ENCODE measurements at places on chromosomes 1 and 21. TPM values are rescaled to one million over a fixed set of nuclear protein-coding genes. Genes with fewer than 3 reads are reported as not detected.

The SAMSN1 gene
- 7.4 TPM for total RNA-seq

The CASQ1 gene
- total RNA-seq = not detected

The PLEKHN1 gene
- total RNA-seq = not detected

The TMEM9 gene
- total RNA-seq = 190 TPM

The FAM72D gene
- total RNA-seq = not detected

The DENND2C gene
- total RNA-seq = 3.9 TPM

The LIPI gene
- total RNA-seq = 5.9 TPM

The PLA2G2F gene
- not detected for total RNA-seq

The RGS16 gene
- total RNA-seq = 35.0 TPM

The HES3 gene
- total RNA-seq = not detected

The GIPC2 gene
- total RNA-seq = 5.0 TPM

The IFI44L gene
- total RNA-seq = 15.8 TPM

The KCNT2 gene
- 5.5 TPM for total RNA-seq

- no peak for DNase-seq
- peaks cover 72% of the 10 kb centered on the region for H3K27me3 ChIP-seq
- H3K36me3 ChIP-seq = no peaks in the 10 kb centered on the region
- no peak overlapping the region for H3K4me3 ChIP-seq
- peaks cover 17% of the 10 kb centered on the region for H3K4me1 ChIP-seq
Measured at GRCh38 chr21:36709030-36709867, 10.3 kb downstream of the SIM2 start.

DNA sequence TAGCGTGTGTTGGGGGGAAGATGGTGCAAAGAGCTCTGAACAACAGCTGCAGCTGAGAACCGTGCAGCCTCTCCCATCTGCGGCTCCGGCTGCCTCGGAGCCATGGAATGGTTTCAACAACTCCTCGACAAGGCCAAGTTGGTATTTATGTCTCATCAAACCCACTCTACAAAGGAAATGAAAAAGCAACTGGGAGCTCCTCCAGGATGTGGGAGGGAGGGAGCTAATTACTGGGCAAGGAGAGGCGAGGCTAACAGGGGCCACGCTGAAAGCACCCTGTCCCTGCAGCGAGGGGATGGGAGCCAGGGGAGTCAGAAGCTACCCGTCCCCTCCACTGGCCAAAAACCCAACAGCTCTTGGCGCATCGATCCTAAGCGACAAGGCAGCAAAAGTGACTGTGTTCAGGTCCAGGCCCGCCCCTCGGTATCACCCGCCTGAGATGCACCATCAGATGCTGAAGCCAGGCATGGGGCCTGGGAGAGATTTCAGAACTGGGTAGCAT lies 63.1 kb downstream of the ACOT7 start:
- H3K4me1 ChIP-seq = no peaks in the 10 kb centered on the region
- H3K36me3 ChIP-seq = no peaks in the 10 kb centered on the region
- H3K27ac ChIP-seq = no peak overlapping the region
- H3K27me3 ChIP-seq = no peaks in the 10 kb centered on the region
- DNase-seq = no peak

DNA sequence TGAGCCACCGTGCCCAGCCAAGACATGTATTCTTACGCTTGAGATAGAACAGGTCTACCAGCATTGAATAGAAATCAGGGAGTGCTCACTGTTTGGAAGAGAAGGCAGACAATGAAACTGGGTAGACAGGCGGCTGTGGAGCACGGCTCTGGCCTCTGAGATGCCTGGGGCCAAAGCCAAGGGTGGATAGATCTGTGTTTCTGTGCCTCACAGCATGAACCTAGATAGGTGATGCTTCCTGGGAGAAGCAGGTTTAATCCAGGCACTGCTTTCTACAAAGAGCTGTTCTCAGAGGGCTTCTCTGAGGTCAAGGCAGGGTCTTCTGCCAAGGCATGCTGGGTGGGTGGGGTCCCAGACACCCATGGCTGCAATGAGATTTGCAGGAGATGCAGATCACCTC lies 24.6 kb upstream of the PRSS38 start:
- peaks cover 29% of the 10 kb centered on the region for H3K4me1 ChIP-seq
- no peak for DNase-seq
- no peaks in the 10 kb centered on the region for H3K36me3 ChIP-seq
- no peaks in the 10 kb centered on the region for H3K27me3 ChIP-seq
- H3K27ac ChIP-seq = no peak overlapping the region

- H3K27me3 ChIP-seq = no peaks in the 10 kb centered on the region
- peaks cover 12% of the 10 kb centered on the region for H3K4me1 ChIP-seq
- H3K36me3 ChIP-seq = peaks cover 17% of the 10 kb centered on the region
- H3K4me3 ChIP-seq = no peak overlapping the region
- no peak for DNase-seq
Measured at GRCh38 chr1:1567891-1568291, 6.8 kb downstream of the SSU72 start.

- H3K27ac ChIP-seq = no peak overlapping the region
- H3K27me3 ChIP-seq = no peaks in the 10 kb centered on the region
- DNase-seq = no peak
- H3K4me1 ChIP-seq = no peaks in the 10 kb centered on the region
- H3K36me3 ChIP-seq = peaks cover 4% of the 10 kb centered on the region
Measured at GRCh38 chr1:205701891-205702290, 21.6 kb upstream of the SLC45A3 start.

GRCh38 chr1:244067893-244068292 lies 16.8 kb downstream of the ZBTB18 start:
- DNase-seq = no peak
- H3K4me3 ChIP-seq = no peak overlapping the region
- no peaks in the 10 kb centered on the region for H3K4me1 ChIP-seq
- H3K27me3 ChIP-seq = no peaks in the 10 kb centered on the region
- H3K27ac ChIP-seq = no peak overlapping the region

GRCh38 chr21:43619856-43620255 lies 39.4 kb downstream of the HSF2BP start:
- no peak overlapping the region for H3K27ac ChIP-seq
- H3K27me3 ChIP-seq = no peaks in the 10 kb centered on the region
- DNase-seq = no peak

DNA sequence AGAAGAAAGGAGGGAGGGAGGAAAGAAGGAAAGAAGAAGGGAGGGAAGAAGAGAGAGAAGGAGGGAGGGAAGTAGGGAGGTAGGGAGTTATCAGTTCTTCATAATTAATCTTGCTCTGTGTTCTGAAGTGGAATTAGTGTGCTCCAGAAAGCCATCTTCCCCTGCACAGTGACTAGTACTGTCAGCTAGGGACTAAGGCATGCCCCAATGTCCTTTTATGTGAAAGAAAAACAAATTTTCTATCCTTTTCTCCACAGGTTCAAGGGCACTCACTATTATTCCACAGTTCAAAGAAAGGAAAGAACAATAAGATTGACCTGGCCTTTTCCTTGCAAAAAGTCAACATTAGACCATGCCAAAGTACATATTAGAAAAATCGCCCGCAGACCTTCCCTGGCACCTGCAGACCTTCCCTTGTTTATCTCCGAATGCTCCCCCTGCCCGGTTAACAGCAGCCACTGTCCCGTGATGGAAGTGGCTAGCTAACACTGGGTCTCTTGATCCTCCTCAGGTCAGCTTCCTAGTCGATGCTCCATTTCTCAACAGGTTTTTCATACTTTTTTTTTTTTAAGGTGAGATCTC lies 107.2 kb upstream of the EDEM3 start:
- no peaks in the 10 kb centered on the region for H3K4me1 ChIP-seq
- H3K4me3 ChIP-seq = no peak overlapping the region
- DNase-seq = no peak
- H3K36me3 ChIP-seq = no peaks in the 10 kb centered on the region
- no peaks in the 10 kb centered on the region for H3K27me3 ChIP-seq
- H3K27ac ChIP-seq = no peak overlapping the region

GRCh38 chr1:31583995-31584868 lies 7.9 kb downstream of the TINAGL1 start:
- no peaks in the 10 kb centered on the region for H3K27me3 ChIP-seq
- H3K36me3 ChIP-seq = peaks cover 30% of the 10 kb centered on the region
- peak; percentile 93 for DNase-seq

- H3K4me1 ChIP-seq = peaks cover 6% of the 10 kb centered on the region
- H3K4me3 ChIP-seq = no peak overlapping the region
- no peak overlapping the region for H3K27ac ChIP-seq
- H3K27me3 ChIP-seq = no peaks in the 10 kb centered on the region
Measured at GRCh38 chr21:41319273-41319672, 2.7 kb downstream of the FAM3B start.

- H3K4me1 ChIP-seq = no peaks in the 10 kb centered on the region
- H3K27ac ChIP-seq = no peak overlapping the region
- no peaks in the 10 kb centered on the region for H3K36me3 ChIP-seq
Measured at GRCh38 chr1:229905031-229905545, 161.9 kb upstream of the GALNT2 start.

GRCh38 chr21:39111931-39112550 lies 71.2 kb downstream of the PSMG1 start:
- H3K36me3 ChIP-seq = no peaks in the 10 kb centered on the region
- no peak overlapping the region for H3K4me3 ChIP-seq
- no peaks in the 10 kb centered on the region for H3K27me3 ChIP-seq
- no peak overlapping the region for H3K27ac ChIP-seq
- peaks cover 8% of the 10 kb centered on the region for H3K4me1 ChIP-seq

- no peak overlapping the region for H3K4me3 ChIP-seq
- no peak for DNase-seq
- H3K36me3 ChIP-seq = no peaks in the 10 kb centered on the region
- H3K27me3 ChIP-seq = no peaks in the 10 kb centered on the region
Measured at GRCh38 chr1:203657748-203658134, 31.1 kb downstream of the ATP2B4 start.

DNA sequence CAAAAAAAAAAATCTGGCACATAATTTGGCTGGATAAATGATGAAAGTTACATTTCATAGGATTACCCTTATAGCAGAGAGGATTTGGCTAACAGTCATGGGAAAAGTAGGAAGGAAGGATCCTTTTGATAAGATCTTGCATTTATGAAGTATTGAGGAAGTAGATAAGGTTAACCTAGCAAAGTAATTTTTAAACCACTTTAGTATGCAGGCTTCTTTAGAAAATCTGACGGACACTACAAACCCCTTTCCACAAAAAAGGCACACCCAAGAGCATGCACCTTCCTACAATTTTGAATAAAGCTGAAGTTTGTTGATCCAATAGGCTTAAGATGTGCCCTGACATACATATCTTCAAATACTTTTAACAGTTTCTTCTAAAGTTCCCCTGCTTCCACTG lies 275.2 kb downstream of the GRIK1 start:
- no peak overlapping the region for H3K27ac ChIP-seq
- DNase-seq = no peak
- no peak overlapping the region for H3K4me3 ChIP-seq
- H3K4me1 ChIP-seq = no peaks in the 10 kb centered on the region

DNA sequence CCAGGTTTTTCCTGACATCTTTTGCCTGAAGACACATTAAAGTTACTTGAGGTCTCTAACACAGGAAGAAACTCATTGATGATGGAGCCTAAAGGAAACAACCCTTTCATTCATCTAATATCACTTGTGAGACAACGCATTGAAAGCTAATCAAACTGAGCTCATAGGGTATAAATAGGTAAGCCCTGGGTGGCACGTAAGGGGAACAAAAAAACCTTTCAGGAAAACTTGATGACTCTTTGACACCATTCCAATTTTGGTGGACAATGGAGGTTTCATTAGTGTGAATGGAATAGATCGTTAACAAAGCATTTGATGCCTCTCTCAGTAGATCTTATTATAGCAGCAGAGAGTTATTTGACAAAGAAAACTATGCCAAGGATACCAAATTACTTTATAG lies 80.7 kb upstream of the DUSP10 start:
- no peak for DNase-seq
- no peaks in the 10 kb centered on the region for H3K27me3 ChIP-seq
- no peaks in the 10 kb centered on the region for H3K36me3 ChIP-seq
- H3K4me3 ChIP-seq = no peak overlapping the region
- H3K4me1 ChIP-seq = no peaks in the 10 kb centered on the region

DNA sequence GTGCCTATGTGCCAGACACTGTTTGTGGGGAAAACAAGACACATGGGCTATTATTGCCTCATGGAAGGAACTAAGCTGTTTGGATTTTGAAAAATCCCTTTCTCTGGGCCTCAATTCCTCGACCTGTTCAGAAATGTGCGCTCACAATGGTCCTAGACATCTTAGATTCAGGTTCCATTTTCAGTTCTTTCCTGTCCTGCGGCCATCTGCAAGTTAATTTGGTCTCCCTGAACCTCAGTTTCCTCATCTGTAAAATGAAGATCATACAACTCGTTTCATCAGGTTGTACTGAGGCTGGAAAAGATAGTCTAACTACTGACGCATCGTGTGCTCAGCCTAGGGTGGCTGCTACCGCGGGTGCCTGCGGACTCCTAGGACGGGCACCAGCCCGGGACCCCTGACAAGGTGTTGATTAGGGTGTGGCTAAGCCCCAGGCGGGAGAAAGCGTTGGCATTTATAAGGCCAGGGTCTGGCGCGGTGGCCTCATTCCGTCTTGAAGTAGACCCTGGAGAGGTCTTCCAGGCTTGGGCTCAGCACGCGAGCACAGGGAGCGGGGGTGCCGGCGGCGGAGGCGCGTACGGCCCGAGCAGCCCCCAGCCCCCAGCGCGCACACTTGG lies 493 bp upstream of the ELOA start:
- H3K27me3 ChIP-seq = no peaks in the 10 kb centered on the region
- peaks cover 32% of the 10 kb centered on the region for H3K4me1 ChIP-seq
- DNase-seq = peak; percentile 13
- H3K4me3 ChIP-seq = peak overlapping the region; percentile 98
- H3K36me3 ChIP-seq = no peaks in the 10 kb centered on the region
- peak overlapping the region; percentile 88 for H3K27ac ChIP-seq

DNA sequence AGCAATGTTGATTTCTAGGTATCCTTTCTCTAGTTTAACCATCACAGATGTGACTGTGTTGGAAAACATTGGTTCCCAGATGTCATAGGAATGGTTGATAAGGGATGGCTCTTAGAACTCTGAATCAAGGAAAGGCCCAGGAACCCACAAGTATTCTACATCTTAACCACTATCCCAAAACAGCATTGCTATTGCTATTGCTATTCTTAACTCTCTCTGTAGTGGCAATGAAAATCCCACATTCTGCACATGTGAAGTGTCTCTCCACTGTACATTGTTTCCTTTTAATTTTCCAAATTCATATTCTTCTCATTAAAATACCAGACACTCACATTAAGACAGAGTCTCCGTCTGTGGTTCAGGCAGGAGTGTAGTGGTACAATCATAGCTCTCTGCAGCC lies 420.4 kb upstream of the RUNX1 start:
- no peaks in the 10 kb centered on the region for H3K4me1 ChIP-seq
- DNase-seq = no peak
- H3K27me3 ChIP-seq = no peaks in the 10 kb centered on the region
- H3K36me3 ChIP-seq = no peaks in the 10 kb centered on the region
- H3K27ac ChIP-seq = no peak overlapping the region

GRCh38 chr1:108504447-108504846 lies 54.3 kb downstream of the NBPF6 start:
- H3K4me1 ChIP-seq = no peaks in the 10 kb centered on the region
- H3K4me3 ChIP-seq = no peak overlapping the region
- H3K27me3 ChIP-seq = no peaks in the 10 kb centered on the region
- no peaks in the 10 kb centered on the region for H3K36me3 ChIP-seq

- H3K27ac ChIP-seq = no peak overlapping the region
- peaks cover 15% of the 10 kb centered on the region for H3K4me1 ChIP-seq
- DNase-seq = no peak
- H3K27me3 ChIP-seq = no peaks in the 10 kb centered on the region
- no peak overlapping the region for H3K4me3 ChIP-seq
Measured at GRCh38 chr1:156808186-156809030, 8.2 kb downstream of the SH2D2A start.

GRCh38 chr1:222880587-222880986 lies 65.7 kb downstream of the DISP1 start:
- H3K4me1 ChIP-seq = no peaks in the 10 kb centered on the region
- H3K27me3 ChIP-seq = no peaks in the 10 kb centered on the region
- H3K27ac ChIP-seq = no peak overlapping the region
- H3K36me3 ChIP-seq = no peaks in the 10 kb centered on the region
- DNase-seq = no peak
